ENCODE measurements at places on chromosomes 5 and 9.

- no peak for DNase-seq
Measured at GRCh38 chr9:76859860-76860259, 46.1 kb downstream of the PRUNE2 start.

- DNase-seq: no peak
Measured at GRCh38 chr5:150490754-150491153, 17.2 kb upstream of the NDST1 start.

GRCh38 chr5:53219174-53219573 is 109.6 kb upstream of the MOCS2 start:
- DNase-seq: no peak

DNA sequence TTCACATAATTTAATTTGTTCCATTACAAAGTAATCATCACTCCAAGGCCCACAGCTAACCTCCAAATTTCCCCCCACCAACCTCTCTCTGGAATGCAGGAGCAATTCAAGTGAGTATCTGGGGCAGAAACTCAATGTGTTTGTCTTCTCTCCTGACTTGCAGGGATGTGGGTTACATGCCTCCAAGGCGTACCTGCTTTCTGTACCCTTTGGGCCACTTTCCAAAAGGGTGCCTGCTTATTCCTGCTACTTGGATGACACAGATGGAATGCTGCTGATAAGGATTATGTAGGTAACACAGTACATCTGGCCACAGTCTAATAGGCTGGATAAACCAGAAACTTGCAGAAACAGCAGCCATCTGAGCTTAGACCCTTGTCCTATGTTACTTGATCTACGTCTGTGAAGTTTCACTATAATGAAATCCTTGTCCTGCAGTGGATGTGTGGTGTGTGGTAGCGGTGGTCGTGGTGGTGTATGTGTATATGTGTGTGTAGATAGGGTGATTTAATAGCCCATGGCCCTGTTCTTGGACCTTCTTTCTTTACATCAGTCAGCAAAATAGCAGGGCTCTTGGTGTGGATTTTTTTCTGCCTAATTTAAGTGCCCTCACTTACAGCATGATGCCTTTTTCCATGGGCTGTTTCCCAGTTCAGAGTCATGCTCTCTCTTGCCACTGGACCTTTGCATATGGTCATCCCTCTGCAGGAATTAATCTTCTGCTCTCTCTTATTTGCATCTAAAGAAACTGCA is 175.9 kb downstream of the ZDHHC21 start:
- DNase-seq: no peak

- no peak for DNase-seq
Measured at GRCh38 chr9:124306098-124306735, 48.5 kb downstream of the NEK6 start.

- no peak for DNase-seq
Measured at GRCh38 chr9:109557481-109557880, 59.4 kb upstream of the PTPN3 start.

GRCh38 chr5:177098470-177099141 is 11.9 kb downstream of the FGFR4 start:
- peak; percentile 18 for DNase-seq

DNA sequence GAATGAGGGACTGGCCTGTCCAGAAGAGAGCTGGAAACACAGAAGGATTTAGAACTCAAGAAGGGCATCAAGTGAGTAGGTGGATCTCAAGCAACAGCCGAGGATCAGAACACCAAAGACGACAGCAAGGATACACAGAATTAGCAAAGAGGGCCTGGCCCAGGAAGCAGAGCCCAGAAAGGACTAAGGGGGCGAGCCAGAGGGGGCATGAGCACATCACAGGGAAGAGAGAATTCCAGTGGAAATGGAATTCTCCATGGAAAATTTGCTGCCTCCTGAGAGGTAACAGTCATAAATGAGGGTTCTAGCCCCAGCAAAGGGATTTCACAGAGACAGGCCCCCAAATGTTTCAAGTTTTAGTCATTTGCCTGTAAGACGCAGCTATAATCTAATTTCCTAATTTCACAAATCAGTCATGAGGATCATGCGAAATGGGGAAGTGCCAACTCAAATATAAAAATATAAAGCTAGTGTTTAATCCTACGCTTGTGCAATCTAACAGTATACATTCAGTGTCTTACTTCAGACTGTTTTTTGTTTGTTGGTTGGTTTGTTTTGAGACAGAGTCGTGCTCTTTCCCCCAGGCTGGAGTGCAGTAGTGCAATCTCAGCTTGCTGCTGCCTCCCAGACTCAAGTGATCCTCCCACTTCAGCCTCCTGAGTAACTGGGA is 46.7 kb downstream of the FNBP1 start:
- no peak for DNase-seq

GRCh38 chr5:67591491-67591890 is 394.9 kb upstream of the CD180 start:
- no peak for DNase-seq

GRCh38 chr5:35087991-35088390 is 40.2 kb upstream of the AGXT2 start:
- no peak for DNase-seq

- DNase-seq: no peak
Measured at GRCh38 chr5:168663276-168664004, 84.3 kb upstream of the PANK3 start.

DNA sequence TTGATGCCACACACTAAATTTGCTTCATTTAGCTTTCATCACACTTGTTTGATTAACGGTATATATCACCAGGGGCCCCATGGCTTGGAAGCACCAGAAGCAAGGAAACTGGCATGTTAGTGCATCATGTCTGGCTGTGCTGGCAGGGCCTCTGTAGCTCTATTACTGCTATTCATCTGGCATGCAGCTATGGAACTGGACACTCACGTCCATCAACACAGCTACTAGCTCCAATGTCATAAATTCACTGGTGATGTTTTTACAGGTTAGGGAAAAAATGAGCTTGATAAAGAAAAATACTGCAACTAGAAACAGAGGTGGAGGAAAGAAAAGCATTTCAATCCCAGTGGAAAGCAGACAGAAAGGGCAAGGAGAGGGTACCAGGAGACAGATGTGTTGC is 343.2 kb downstream of the DEPDC1B start:
- DNase-seq: no peak

DNA sequence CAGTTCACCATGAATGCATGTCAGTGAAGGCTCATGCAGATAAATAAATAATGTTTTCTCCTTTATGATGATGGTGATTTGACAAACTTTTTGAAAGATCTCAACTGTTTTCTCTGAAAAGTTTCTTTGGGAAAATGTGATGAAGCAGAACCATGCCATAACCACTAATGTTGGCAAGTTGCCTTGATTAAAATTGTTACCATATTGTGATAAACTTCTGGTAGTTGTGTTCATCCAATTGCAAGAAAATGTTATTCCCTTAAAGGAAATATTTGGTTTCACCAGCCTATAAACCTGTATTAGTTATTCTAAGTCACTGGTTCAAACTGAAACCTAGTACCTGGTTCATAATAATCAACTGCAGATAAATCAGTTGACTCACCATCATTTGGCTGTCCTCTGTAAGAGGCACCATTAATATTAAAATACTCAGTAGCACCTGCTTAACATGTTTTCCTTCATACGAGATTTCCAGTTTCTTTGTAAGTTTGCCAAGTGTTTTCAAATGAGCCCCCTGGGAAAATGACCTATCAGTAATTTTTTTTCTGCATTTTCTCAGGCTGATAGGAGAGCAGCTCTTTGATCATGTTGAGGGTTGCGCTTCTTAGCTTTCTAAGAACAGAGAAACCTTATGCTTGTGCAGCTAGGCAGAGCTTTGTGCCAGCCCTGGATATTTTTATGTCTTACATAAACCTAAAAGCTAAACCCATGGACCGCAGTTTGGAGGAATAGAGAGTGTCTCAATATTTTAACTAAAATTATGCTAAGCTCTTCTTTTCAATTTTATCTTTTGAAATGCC is 88.0 kb downstream of the LURAP1L start:
- no peak for DNase-seq

GRCh38 chr9:130467316-130467715 is 22.6 kb downstream of the ASS1 start:
- DNase-seq: no peak

- DNase-seq: no peak
Measured at GRCh38 chr5:933251-933861, 40.7 kb downstream of the TRIP13 start.

DNA sequence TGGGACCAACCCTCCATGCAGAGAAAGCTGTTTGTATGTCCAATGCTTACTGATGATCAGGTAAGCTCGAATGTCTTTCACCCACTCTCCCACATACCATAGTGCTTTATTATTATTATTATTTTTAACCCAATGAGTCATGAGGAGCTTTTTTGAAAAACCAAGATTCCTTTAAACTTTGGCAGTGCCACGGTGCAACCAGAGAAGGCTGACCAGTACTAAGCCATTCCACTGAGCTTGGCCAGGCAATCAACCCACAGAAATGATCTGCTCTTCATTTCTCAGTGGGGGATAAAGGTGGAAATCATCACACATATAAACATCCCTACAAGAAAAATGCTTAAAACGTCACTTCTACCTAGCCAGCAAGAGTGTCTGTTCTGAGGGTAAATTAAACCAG is 35.5 kb downstream of the JAKMIP2 start:
- no peak for DNase-seq

- no peak for DNase-seq
Measured at GRCh38 chr5:90479611-90480385, 5.1 kb downstream of the POLR3G start.

- DNase-seq: no peak
Measured at GRCh38 chr9:109551651-109552050, 53.5 kb upstream of the PTPN3 start.

- no peak for DNase-seq
Measured at GRCh38 chr5:96043446-96043845, 81.8 kb upstream of the ELL2 start.

DNA sequence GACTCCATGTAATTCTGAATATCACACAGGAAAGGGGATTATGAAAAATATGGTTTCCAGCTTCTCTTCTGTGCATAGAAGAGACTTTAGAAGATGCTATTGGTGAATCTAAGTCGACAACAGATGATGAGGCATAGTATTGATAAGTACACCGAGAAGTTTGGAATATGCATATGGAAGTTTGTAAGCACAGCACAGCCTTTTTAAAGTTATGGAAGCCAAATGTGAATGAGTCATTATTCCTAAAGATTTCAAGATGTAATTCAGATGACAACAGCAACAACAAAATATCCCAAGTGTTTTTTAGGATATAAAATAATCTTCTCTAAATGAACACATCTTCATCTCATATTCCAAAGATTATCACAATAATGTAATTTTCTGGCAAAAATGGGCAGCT is 1723.3 kb downstream of the EFNA5 start:
- no peak for DNase-seq

DNA sequence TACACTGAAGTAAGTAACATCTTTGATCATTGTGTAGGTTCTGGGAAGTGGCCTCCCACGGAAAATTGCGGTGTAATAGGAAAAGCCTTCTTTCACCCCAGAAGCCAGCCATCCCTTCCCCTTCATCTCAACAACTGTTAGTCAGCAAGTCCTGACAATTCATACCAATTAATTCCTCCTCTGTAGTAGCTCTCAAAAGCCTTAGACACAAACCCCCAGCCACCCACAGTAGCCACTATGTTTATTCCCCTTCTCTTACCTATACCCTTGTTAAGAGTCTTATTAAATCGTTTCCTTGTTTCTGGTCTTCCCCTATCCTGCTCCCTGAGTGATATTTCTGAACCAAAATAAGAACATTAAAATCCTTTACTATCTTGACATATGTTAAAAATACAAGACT is 143.6 kb downstream of the PCSK5 start:
- no peak for DNase-seq

- DNase-seq: no peak
Measured at GRCh38 chr5:169223595-169223953, 77.4 kb downstream of the SLIT3 start.

GRCh38 chr5:100852988-100853449 is 50.1 kb downstream of the ST8SIA4 start:
- DNase-seq: no peak

Measured in SHP77 treated with DMSO at 0.1 percent for 48 hours (cell line).